Left renal pelvis (tissue), 4 donors: ENCODE measurements at places on chromosomes 12 and 14. TPM values are rescaled to one million over a fixed set of nuclear protein-coding genes. Genes with fewer than 3 reads are reported as not detected.

GRCh38 chr14:58631732-58632131 lies 6.0 kb upstream of the DACT1 start:
- no peak for DNase-seq

- DNase-seq = no peak
These were observed 41.3 kb downstream of the CD9 start for GRCh38 chr12:6241495-6241894.

The TAS2R43 gene
- not detected for polyA plus RNA-seq

The SETD3 gene
- 65.9 TPM for polyA plus RNA-seq

The CPNE6 gene
- polyA plus RNA-seq = not detected

DNA sequence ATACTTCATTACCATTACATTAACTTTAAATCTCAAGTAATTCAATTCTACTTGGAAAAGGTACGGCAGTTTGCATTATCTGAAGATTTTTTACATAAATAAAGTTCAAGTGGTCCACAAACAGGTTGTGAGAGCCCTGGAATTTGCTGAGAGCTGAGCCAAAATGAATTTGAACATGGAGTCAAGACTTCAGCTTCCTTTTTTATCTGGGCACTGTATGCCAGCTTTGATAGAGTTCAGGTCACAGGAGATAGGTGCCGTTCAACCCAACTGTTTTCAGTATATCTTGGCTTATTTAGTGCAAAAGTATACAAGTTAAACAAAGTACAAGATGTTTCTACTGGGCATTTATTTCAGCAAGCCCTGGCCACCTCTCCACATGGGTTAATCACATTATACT lies 28.8 kb downstream of the HNRNPC start:
- DNase-seq = no peak

The IPO4 gene
- polyA plus RNA-seq = 28.7 TPM

GRCh38 chr14:75409316-75410205 lies 18.3 kb upstream of the JDP2 start:
- no peak for DNase-seq

DNA sequence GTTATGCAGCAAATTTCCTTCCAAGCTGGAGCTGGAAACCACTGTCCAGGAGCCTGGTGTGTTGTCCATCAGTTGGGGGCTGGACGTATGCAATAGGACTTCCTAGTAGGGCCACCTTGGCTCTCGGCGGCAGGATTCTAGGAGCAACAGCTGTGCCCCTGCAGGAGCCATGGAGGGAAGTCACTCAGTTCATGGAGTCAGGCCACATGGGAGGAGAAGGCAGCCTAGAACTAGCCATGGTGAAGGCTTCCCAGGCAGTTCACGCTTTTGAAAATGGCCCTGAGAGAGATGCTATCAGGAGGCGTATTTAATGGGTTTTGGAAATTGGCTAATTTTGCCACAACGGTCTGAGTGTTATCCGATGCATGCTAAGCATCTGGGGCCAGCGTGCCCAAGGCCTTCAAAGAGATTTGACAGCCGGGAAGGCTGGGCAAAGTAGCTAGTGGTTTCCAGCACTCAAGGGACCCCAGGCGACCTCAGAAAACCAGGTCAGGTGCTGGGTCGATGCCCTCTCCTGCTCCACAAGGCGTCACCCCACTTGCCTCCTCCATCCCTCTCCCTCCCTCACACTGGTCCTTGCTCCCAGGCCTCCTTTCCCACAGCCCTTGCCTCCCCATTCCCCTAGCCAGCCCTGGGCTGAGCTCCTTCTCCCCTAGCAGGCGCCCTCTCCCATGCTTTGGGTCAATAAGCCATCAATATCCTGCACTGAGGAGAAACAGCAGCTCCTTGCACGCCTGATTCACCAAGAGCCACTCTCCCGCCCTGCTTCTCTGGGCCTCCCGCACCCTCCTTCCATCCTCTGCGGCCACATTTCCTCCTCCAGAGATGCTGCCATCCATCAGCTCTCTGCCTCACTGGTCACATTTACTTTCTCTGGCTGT lies 30.9 kb upstream of the SYNDIG1L start:
- DNase-seq = no peak

The DCP1B gene
- polyA plus RNA-seq = 33.4 TPM

DNA sequence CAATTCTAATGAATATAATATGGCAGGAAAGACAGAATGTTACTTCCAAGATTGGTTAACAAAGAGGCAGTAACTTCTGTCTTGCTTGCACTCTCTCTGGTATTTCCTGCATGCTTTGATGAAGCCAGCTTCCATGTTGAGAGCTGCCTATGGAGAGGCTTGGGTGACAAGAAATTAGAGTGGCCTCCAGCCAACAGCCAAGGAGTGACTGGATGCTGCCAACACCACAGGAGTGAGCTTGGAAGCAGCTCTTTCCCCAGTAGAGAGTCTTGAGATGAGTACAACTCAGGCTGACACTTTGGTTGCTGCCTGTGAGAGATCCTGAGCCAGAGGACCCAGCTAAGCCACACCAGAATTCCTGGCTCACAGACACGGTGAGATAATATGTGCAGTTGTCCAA lies 183.1 kb downstream of the RMST start:
- no peak for DNase-seq

The NGB gene
- polyA plus RNA-seq = 0.07 TPM
